ENCODE measurements at places on chromosomes 6 and 20.

GRCh38 chr6:11085758-11086435 is 7.7 kb upstream of the SMIM13 start:
- DNase-seq: no peak

DNA sequence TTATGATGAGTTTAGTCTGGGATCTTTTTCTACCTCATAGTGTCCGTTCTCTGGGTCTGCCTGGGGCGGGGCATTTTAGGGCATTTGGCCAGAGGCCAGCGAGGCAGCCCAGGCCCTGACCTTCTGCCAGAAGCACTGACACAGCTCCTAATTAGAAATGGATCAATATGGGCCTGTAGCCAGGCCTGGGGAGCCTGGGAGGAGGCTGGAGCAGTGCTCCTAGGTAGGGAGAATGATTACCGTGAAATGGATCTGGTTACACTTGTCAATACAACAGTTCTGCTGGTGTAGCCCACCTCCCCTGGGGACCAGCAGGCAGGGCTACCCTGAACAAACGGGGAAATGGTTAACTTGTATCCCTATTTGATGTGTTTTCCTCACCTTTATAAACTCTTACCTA is 23.0 kb downstream of the RALY start:
- no peak for DNase-seq

DNA sequence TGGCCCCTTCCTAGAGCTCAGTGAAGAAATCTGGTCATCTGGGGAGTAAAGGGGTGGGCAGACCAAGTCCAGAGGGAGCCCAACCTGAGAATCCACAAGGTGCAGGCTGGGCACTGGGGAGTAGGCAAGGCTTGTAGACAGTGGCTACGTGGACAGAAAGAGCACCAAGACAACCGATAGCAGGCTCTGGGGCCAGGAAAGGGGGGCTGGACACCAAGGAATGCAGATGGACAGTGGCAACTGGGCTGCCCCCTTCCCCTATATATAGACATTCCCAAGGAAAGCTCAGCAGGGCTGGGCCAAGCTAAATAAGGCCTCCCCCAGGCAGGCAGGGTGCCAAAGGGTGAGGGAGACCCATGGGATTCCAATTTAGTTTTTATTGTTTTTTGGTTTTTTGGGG is 1.5 kb upstream of the TNNC2 start:
- no peak for DNase-seq

DNA sequence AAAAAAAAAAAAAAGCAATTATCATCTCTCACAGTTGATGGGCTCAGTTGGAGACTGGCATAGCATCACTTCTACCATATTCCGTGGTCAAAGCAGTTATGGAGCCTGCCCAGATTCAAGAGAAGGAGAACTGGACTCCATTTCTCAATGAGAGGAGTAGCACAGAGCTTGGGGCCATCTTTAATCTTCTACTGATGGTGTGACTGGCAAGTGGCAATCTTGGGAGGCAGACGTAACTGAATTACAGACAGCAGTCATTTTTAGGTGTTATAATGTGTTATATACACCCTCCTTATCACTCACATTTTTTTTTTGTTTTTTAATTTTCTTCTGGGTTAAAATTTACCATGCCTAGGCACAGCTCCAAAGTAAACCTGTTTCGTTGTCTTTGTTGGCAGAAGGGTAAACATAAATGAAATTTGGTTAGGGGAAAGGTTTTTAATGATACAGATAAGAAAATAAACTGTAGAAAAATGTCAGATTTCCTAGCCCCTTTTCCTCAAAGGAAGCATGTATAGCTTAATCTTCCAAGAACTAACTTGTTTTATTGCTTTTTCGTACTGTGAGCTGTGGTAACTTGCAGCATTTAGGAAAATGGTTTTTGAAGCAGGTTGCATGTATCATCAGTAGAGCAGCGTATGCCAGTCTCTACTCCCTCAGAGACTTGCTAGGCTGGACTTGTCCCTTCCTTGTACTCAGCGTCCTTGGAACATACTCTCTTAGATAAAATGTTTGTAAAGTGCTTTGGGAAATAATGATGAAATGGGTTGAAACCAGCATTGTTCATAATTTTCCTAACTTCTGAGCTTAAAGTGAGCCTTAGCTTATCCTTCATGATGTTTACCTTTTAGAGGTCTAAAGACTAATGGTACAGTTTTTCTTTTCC is 25.7 kb downstream of the ZFAND3 start:
- DNase-seq: no peak

GRCh38 chr6:39493777-39494176 is 171.3 kb upstream of the KCNK16 start:
- DNase-seq: no peak

- DNase-seq: no peak
These were observed 313.2 kb upstream of the MAP3K7 start for GRCh38 chr6:90900034-90900433.

- no peak for DNase-seq
These were observed 43.6 kb upstream of the PHACTR3 start for GRCh38 chr20:59560588-59561227.

DNA sequence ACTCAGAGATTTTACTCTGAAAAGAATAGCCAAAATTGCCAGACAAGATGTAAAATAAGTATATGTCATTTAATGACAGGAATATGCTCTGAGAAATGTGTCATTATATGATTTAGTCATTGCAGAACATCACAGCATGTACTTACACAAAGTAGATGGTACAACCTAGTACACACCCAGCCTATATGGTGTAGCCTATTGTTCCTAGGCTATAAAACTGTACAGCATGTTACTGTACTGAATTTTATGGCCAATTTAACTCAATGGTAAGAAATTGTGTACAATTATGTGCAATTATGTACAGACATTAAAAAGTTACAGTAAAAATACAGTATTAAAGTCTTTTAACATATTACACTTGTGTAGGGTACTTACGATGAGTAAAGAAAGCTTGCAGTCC is 311.9 kb upstream of the EPHA7 start:
- DNase-seq: no peak

DNA sequence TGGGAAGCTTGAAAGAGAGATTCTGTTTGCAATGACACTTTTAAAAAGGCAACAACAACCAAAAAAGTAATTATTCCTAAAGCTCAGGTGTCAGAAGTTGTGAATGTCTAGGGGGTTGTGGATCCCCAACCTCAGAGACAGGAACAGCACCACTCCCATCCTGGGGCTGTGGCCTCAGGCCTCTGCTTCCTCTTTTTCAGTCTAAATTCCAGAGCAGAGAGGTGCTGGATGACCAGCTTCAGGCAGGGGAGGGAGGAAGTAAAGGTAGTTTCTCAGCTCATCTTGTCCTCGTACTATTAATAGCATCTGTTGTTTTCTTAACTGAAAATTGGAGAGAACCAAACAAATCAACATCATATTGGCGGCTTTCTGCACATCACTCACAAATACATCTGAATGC is 8.3 kb downstream of the NT5E start:
- DNase-seq: no peak

- DNase-seq: no peak
These were observed 31.9 kb upstream of the ANKEF1 start for GRCh38 chr20:10002866-10003265.

DNA sequence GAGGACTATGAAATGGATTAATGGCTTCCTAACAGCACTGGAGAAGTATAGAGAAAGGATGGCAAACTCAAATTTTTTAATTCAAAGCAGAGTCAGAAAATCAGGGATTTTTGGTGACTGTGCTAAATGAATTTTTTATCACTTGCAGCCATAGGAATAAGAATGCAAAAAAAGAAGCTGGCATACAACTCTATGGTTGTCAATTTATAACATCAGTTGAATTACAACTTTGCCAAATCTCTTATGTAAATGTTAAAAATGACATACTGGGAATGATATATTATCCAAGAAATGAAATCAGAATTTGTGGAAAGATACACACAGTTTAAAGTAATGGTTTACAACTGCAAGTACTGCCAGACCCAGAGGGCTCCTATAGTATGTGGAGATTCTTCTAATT is 106.5 kb downstream of the HTR1B start:
- DNase-seq: no peak

GRCh38 chr6:3596766-3597165 is 139.9 kb upstream of the SLC22A23 start:
- no peak for DNase-seq

GRCh38 chr20:37526839-37527637 is 638 bp downstream of the BLCAP start:
- DNase-seq: no peak

- no peak for DNase-seq
These were observed 562.3 kb downstream of the DHX35 start for GRCh38 chr20:39524371-39524911.

DNA sequence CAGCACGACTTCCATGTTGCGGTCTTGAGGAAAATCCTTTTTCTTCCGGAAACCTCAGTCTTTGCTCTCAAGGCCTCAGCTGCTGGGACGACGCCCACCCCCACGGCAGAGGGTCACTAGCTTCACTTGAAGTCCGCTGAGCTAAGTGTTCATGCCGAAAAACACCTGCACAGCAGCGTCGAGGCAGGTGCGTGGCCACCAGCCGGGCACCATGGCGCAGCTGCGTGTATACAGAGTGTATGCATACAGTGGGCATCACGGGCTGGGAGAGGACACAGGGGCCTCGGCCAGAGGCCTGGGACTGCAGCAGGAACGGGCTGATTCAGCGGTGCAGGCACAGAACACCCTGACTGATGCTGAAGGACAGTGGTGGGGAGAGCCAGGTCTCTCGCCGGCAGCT is 20.1 kb downstream of the KCNQ2 start:
- no peak for DNase-seq

DNA sequence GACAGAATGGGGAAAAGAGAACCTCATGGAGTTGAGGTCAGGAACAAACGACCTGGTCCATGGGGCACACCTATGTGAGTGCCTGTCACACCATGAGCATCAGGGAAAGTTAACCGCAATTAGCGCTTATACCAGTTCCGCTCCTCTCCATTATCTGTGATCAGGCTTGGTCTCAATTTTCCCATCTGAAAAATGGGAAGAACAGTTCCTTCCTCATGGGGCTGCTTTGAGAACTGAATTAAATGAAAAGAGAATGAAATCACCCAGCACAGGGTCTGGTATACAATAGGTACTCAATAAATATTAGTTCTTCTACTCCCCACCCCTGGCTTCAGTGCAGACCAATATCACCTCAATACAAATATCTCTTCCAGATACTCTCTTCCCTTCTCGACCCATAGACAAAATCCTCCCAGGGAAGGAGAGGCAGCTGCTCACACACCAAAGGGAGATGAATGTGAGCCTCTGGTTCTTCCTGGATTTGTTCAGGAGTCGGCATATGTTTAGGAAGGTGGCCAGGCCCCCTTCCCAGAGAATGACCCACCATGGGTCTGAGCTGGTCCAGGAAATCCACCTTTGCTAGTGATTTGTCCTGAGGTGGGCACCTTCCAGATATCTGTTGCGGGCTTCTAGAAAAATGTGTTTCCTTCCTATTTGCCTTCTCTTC is 2.4 kb upstream of the PTGIS start:
- no peak for DNase-seq

GRCh38 chr20:37723668-37724067 is 29.8 kb downstream of the CTNNBL1 start:
- no peak for DNase-seq

- no peak for DNase-seq
These were observed 23.7 kb downstream of the TRMT11 start for GRCh38 chr6:126010040-126010439.

DNA sequence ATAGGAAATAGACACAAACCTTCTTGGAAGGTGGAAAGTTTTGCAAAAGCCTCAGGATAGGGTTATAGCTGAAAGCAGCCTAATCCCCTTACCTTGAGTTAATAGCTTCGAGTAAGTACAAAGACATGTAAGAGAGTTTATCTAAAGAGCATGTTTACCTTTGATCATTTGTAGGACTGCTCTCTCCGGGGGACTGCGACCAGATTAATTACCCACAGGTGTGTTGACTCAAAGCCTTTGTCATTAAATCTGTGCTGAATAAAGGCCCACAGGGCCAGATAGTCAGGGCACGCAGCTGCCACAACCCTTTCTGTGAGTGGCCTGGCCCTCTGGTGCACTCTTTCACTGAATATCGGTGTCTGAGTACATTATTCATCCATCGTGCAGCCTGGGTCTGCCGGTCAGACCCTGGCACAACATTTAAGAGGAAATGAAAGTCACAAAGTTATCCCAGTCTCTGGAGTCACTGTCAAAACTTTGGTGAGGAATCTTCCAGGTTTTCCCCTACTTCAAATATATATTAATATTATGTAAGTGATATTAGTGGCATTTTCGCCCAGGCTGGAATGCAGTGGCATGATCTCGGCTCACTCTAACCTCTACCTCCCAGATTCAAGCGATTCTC is 5.4 kb upstream of the MICA start:
- no peak for DNase-seq

DNA sequence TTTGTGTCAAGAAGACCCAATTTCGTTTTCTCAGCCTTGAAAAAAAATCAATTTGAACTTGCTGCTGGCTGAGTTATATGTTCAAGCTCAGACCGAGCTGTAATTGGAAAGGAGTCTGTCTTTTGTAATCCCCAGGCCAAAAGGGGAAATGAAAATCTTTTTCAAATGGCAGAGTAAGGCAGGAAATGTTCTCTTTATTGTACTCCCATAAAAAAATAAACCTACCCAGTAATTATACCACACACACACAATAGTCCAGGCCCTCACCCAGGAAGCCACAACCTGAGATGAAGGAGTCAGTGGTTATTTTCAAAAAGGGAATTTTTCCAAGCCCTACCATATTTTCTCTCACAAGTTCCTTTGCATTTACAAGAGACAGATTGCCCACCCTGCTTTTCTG is 45.3 kb downstream of the CLIC5 start:
- no peak for DNase-seq

DNA sequence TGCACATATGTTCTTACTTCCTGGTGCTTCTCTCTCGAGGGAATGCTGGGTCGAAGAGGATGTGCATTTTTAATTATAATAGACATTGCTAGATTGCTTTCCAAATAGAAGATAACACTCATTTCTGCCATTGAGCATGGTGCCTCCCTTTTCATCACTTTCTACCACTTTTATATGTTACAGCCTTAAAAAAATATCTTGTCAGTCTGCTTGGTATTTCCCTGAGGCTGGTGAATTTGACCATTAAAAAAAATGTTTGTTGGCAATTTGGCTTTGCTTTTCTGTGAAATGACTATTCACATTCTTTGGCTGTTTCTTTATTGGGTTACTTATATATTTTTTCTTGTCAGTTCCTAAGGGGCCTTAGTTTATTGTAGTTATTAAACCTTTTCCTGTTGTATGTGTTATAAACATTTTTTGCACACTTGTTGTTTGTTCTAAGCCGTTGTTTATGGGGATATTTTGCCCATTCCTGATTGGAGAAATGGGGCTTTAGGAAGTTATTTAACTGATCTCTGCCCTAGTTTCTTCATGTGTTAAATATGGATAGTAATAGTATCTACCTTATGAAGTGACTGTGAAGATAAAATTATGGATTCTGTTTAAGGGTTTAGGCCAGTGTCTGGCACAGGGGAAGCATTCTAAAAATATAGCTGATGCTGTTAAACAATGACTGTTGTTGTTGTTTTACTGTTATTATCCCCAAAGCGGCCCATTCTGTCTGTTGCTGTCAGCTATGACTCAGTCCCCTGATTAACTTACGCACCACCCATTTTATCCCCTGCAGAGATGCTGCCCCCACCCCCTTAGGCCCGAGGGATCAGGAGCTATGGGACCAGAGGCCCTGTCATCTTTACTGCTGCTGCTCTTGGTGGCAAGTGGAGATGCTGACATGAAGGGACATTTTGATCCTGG is 3.8 kb downstream of the DDR1 start:
- DNase-seq: no peak
